Psoas muscle (tissue), 8 donors: ENCODE measurements at places on chromosomes 4 and X. TPM values are rescaled to one million over a fixed set of nuclear protein-coding genes. Genes with fewer than 3 reads are reported as not detected.

GPRIN3 gene
- 1.4 TPM for total RNA-seq

GRCh38 chr4:22003878-22004277 is 55.3 kb upstream of the KCNIP4 start:
- DNase-seq, result no peak

CT45A1 gene
- total RNA-seq, result not detected

DNA sequence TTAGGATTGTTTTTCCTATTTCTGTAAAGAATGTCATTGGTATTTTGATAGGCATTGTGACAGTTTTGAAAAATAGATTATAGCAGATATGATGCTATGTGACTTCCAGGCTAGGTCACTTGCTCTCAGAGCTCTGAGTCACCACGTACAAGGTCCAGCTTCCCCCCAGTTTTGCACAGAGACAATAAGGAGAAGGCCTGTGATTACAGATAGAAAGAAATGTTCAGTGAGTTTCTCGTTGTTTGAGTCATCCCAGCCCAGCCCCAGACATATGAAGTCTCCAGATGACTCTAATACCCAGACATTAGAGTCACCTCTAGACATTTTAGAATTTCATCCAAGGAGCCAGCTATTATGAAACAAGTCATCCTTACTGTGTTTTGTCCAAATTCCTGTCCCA is 57.2 kb downstream of the MFAP3L start:
- no peak for DNase-seq
